ENCODE measurements at places on chromosomes 12 and 14.
A peak's percentile ranks its signal among the peaks of the same experiment; 100 is the strongest.

DNA sequence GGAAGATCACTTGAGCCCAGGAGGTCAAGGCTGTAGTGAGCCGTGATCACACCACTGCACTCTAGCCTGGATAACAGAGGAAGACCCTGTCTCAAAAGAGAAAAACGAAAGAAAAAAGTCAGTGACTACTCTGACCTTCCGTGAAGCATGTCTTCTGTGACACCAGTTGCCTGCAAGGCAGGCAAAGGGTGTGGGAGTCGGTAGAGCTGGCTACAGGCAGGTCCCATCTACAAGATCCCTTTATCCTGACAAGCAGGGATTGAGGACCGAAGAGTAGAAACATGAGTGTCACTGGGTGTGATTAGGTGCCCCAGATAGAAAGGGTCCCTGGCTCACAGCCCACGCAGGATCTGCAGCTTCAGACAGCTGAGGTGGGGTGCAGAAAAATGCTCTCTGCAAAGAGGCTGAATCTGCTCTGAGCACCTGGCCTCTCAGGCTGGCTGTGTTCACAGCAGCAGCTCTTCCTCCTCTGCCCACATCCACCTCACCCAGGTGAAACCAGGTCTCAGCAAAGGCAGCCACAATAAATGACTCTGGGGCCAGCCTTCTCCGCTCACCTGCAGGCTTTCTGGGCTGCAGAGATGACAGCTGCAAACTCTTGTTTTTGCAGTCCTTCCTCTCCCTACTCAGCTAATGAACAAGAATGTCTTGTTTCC lies 28.6 kb upstream of the HSP90B1 start:
- H3K4me1 ChIP-seq = peaks cover 11% of the 10 kb centered on the region
- DNase-seq = no peak
- H3K27ac ChIP-seq = no peak overlapping the region
- no peak overlapping the region for H3K4me3 ChIP-seq
- H3K27me3 ChIP-seq = no peaks in the 10 kb centered on the region
- no peaks in the 10 kb centered on the region for H3K36me3 ChIP-seq

DNA sequence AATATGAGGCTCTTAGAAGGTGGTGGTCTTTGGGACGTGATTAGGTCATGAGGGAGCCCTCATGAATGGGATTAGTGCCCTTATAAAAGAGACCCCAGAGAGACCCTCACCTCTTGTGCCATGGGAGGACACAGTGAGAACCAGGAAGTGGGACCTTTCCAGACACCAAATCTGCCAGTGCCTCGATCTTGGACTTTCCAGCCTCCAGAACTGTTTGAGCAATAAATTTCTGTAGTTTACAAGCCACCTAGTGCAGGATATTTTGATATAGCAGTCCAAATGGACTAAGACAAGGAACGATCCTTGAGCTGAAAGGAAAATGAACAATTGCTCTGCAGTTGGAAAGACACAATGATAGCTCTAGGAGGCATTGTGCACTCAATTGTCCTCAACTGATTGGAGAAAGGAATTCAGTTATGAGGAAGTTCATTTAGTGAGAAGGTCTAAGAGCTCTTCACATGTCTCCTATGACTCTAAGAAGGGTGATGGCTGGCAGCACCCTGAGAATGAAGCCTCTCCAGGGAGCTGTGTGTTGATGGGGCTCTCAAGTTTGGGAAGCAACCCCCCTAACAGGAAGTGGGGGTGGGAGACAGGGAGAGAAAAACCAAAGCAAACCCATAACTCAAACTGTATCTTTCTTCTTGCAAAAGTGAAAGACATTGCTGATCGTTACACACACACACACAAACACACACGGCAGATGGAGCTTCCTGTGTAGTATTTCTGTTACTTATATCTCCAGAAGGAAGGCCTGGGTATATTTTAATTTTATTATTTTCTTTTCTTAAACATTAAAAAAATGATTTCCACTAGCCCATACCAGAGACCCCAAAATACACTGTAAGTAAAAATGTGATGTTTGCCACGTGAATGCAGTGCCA lies 21.0 kb downstream of the CHST11 start:
- no peak overlapping the region for H3K4me3 ChIP-seq
- peaks cover 8% of the 10 kb centered on the region for H3K4me1 ChIP-seq
- H3K27me3 ChIP-seq = no peaks in the 10 kb centered on the region
- H3K36me3 ChIP-seq = peaks cover 1% of the 10 kb centered on the region
- DNase-seq = no peak

GRCh38 chr14:100104523-100105300 lies 39.5 kb downstream of the EVL start:
- no peak for DNase-seq
- no peaks in the 10 kb centered on the region for H3K27me3 ChIP-seq
- H3K4me1 ChIP-seq = peaks cover 26% of the 10 kb centered on the region
- H3K27ac ChIP-seq = no peak overlapping the region

DNA sequence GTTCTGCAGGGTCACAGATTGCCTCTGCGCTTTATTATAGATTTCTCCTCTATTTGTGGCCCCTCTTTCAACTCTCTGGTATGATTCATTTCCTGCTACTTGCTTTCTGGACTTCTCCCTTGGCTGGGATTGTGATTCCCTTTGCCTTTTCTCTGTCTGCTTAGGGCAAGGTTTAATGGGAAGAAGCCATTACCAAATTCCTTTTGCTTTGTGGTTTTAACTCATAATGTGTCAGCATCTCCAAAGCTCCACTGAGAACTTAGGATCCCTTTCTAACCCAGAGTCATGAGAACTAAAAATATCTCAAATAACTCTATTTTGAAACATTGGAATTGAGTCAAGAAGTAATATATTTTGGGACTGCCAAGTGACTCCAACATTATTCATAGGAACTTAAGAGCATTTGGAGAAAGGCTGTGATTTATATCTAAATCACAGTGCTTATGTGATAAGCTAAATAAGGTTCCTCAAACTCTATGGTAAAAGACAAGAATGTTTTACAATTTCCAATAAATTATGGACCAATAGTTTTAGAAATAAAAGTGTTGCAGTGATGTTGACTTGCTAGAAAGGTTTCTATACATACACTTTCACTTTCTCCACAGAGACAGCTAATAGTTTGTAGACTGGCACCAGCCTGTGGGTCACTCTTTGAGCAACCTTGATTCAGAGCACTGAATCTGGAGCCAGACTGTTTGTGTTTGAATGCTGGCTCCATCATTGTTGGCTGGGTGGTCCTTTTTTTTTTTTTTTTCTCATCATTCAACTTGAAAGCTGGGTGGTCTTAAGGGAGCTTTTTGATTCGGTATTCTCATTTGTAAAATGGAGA lies 93.9 kb downstream of the DACT1 start:
- DNase-seq = peak; percentile 72
- H3K27ac ChIP-seq = peak overlapping the region; percentile 66
- H3K4me3 ChIP-seq = no peak overlapping the region
- H3K27me3 ChIP-seq = peaks cover 3% of the 10 kb centered on the region

DNA sequence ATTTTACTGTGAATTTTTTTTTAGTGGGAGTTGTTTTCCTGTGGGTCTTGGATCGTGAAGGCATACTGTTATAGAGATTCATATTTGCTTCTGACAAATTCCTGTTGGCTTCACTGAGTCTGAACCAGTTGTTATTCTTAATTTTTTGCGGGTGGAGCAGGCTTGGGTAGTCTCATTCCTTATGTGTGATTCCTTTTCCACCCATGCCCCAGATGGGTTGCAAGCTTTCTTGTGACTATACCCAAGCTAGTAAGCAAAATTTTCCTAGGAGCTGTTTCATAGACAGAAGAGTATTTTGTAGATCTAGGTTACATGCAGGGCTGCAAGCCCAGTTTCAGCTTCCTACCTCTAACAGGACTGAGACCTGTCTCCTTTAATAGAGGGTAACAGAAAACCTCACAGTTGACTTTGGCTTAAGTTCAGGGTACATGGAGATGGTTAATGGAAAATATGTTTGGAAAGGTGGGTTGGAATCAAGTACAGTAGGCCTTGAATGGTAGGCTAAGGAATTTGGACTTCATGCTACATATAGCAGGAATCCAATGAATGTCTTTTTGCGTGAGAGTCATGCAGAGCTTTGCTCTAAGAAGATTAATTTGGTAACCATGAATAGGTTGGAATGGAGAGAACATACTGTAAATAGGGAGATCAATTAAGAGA lies 29.0 kb downstream of the TRMT5 start:
- no peak overlapping the region for H3K4me3 ChIP-seq
- DNase-seq = no peak
- no peak overlapping the region for H3K27ac ChIP-seq
- no peaks in the 10 kb centered on the region for H3K4me1 ChIP-seq

DNA sequence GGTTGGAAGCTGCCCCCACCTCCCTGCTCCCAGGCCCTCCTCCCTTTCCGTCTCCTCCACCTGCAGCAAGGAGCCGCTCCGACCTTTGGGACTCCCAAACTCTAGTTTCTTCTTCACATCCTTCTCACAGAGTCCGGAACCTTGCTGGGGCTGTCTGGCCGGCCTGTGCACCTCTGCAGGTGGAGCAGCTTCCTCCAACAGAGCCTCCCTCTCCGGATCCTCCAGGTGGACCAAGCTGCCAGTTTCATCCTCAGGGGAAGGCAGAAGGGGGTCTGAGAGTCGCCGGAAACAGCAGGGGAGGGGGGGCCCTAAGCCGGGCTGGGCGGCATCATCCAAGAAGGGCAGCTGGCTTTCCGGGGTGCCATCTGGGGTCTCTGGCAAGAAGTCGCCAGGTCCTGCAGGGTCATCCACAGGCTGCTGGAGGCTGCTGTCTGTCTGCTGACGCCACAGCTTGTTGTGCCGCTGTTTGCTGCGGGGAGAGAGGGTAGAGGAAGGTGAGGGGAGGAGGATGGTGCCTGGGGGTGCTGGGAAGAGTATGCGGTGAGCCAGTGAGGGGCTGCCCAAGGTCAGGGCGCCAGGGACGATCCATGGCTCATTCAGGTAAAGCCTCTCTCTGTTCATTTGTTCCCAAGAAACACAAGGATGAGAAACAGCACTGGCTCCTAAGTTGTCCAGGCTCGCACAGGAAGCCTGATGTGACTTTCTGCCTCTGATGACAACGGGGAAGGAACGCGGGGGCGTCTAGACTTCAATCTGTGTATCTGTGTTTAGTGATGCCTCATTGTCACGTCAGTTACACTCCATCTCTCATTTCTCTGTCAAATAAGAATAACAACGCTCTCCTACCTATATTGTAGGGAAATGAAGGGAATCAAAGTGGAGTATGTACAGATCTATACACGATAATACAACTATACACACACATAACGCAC lies 61.3 kb upstream of the CORO1C start:
- peaks cover 42% of the 10 kb centered on the region for H3K36me3 ChIP-seq
- H3K27me3 ChIP-seq = no peaks in the 10 kb centered on the region
- DNase-seq = no peak
- H3K27ac ChIP-seq = no peak overlapping the region
- no peak overlapping the region for H3K4me3 ChIP-seq

DNA sequence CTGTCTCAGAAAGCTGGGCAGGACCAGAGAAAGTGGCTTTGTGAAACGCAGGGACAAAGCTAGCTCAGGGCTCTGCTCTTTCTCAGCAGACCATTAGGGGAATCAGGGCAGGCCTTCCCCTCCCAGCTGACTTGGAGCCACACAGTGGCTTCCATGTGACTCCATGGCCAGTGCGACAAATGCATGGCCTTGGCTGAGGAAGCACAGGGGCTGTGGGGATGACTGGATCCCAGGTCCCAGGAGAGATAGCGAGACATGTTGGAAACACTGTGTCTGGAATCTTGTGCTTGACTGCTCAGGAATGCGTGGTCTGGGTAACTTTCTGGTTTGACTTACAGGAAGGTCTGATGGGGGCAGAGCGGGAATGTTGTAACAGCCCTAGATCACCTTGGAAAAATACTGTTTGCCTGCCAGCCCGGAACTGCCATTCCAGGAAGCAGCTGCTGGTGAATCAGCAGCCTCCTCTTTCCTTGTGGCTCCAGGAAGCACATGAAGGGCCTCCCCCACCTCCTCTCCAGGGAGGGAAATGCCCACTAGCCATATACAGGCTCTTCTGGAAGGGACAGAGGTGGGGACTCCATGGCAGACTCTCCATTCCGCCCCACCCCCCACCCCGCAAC lies 133.5 kb upstream of the HIF1A start:
- peaks cover 57% of the 10 kb centered on the region for H3K4me1 ChIP-seq
- H3K36me3 ChIP-seq = no peaks in the 10 kb centered on the region
- no peaks in the 10 kb centered on the region for H3K27me3 ChIP-seq
- peak; percentile 94 for DNase-seq

DNA sequence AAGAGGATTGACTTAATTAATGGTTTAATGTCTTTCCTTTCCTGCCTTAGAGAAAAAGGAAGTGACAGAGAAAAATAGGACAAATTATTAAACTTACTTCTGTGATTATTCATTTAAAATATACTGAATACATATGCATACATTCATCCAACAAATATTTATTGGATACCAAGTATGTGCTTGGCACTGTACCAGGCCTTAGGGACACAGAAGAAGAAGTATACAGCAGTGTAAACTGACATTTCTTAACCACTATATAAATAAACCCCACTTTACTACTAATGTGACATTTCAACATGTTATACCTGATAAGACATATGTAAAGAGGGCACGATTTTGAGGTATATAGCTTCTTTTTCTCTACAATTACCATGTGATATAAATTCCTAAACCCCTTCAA lies 53.6 kb downstream of the ERO1A start:
- no peaks in the 10 kb centered on the region for H3K4me1 ChIP-seq
- H3K4me3 ChIP-seq = no peak overlapping the region
- peaks cover 17% of the 10 kb centered on the region for H3K36me3 ChIP-seq
- no peak overlapping the region for H3K27ac ChIP-seq

- H3K4me1 ChIP-seq = peaks cover 70% of the 10 kb centered on the region
- H3K27ac ChIP-seq = peak overlapping the region; percentile 97
- H3K36me3 ChIP-seq = peaks cover 30% of the 10 kb centered on the region
Measured at GRCh38 chr12:55933169-55933798, 2.3 kb downstream of the DGKA start.

DNA sequence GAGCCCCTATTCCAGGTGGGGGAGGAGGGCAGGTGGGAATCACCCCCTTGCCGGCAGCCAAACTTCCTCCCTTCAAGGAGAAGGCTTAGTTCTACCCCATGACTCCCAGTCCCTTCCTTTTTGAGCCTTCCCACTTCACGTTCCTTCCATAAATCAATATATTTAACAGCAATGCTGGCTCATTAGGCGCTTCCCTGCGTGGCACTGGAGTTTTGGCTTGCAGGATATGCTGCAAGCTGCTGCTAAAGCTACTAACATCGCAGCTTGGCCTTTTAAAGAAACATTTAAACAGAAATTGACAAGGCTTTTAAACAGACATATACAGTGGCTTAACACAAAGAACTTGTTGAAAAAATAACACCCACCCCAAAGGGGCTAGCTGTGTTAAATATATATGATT lies 308.0 kb upstream of the FKBP4 start:
- H3K4me3 ChIP-seq = no peak overlapping the region
- H3K27me3 ChIP-seq = no peaks in the 10 kb centered on the region
- no peaks in the 10 kb centered on the region for H3K36me3 ChIP-seq
- no peak for DNase-seq
- no peak overlapping the region for H3K27ac ChIP-seq

All from keratinocyte (primary cell).